ENCODE measurements at places on chromosomes 7 and 10. TPM values are rescaled to one million over a fixed set of nuclear protein-coding genes. Genes with fewer than 3 reads are reported as not detected.

Gene APBB1IP
- 0.26 TPM for total RNA-seq

Gene PKD2L1
- total RNA-seq, result not detected

Gene MSMB
- not detected for total RNA-seq

Gene ZC3HAV1L
- 23.7 TPM for total RNA-seq

Gene PNLIPRP3
- total RNA-seq, result not detected

Gene NOS3
- total RNA-seq, result 0.33 TPM

Gene ANK3
- 67.8 TPM for total RNA-seq

Gene IFIT1B
- total RNA-seq, result not detected

Gene ASB10
- not detected for total RNA-seq

Gene SLC26A5
- total RNA-seq, result not detected

Gene GHRHR
- total RNA-seq, result not detected

Gene SCIN
- total RNA-seq, result 0.23 TPM

Gene ZNF425
- 2.5 TPM for total RNA-seq

Gene ZNRF2
- 7.8 TPM for total RNA-seq

Gene CALML3
- total RNA-seq, result not detected

Gene TAC1
- total RNA-seq, result not detected

Gene OR2A5
- not detected for total RNA-seq

Gene RGS10
- 26.1 TPM for total RNA-seq

Gene PRLHR
- not detected for total RNA-seq

Gene CALN1
- total RNA-seq, result not detected

Gene SYNPO2L
- not detected for total RNA-seq

Gene NEBL
- not detected for total RNA-seq
